DND-41 (cell line): ENCODE measurements at places on chromosomes 16 and 17.
A peak's percentile ranks its signal among the peaks of the same experiment; 100 is the strongest.

DNA sequence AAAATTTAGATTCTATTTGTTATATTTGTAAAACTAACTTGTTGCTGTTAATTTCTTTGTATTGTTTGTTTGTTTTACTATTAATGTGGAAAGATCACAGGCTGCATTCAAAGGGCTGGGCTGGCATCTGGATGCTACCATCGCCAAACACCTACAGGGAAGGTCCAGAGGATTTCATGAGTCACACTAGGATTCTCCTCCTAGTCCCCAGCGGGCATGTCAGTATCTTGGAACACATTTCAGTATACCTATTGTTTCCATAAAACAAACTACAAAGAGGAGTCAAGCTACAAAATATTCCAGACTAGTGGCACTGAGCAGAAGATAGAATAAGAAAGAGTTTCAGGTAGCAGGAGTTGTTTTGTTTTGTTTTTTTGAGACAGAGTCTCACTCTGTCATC, 55.3 kb downstream of the NOG start:
- DNase-seq: no peak

- no peak for DNase-seq
These were observed 8.2 kb downstream of the KRT9 start for GRCh38 chr17:41563607-41564170.

DNA sequence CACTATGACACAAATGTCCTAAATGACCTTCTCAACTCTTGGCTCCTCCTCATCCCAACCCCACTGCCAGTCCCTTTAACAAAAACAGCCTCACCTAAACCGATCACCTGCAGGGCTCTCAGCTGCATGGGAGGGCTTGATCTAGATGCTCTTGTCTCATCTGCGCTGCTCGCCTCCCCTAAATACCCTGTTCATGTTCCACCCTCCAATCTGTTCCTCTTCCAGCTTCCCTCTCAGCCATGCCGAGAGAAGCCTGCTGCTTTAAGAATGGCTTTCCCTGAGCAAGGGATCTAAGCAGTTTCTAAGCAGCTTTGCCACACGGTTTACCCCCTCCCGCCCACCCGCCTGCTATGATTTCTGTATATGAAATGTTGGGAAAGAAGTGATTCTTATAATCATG, 23.7 kb downstream of the PIPOX start:
- no peak for DNase-seq

GRCh38 chr17:74532115-74532514, 840 bp upstream of the CD300LB start:
- DNase-seq: peak; percentile 3

GRCh38 chr17:79707931-79708891, 22.5 kb upstream of the ENPP7 start:
- DNase-seq: peak; percentile 61
